ENCODE measurements at places on chromosomes 5 and 9.
A peak's percentile ranks its signal among the peaks of the same experiment; 100 is the strongest.

GRCh38 chr9:77939149-77939668, 92.4 kb downstream of the GNAQ start:
- DNase-seq, result no peak

DNA sequence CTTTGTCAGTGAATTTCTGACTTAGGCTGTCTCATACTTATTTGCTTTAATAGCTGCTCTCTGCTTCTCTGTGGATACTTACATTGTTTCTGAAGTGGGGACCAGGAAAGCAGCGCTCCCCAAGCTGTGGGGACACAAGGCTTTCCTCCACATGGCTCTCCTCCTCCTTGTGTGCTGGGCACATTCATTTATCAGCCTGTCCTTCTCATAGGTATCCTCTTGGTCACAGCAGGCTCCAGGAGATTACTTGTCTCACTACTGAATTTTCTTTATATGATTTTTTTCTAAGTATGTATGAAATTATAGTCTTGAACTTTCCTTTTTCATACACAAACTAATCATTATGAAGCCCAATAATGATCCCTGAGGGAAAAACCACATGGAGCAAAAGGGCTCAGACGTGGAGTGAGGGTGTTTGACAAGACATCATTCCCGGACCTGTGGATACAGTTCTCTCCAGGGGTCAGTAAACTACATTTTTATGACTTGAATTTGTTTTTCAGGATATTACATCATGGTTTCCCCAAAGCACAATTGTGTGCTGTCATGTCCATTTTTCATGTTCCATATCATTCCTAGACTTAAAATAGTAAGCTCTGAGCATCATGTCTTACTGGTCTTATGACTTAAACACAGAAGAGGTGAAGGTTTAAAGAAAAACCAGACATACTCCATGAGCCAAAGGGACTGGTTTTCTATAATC, 234.5 kb downstream of the PCSK1 start:
- no peak for DNase-seq

DNA sequence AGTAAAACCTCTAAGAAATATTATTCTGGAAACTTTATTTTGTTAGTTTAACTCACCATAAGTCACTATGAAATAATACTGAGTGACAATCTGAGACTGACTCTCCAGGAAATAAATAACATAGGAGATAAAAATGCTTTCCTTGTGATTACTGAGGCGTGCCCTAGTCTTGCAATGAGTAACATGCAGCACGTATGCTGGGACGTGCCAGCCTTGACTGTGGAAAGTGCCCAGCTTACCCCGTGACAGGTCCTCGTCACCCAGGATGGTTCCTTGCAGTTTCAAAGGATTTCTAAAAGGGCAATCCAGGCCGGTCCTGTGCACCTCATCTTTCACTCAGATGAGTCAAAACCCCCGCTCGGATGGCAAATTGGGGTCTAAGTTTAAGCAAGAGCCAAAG, 720.8 kb upstream of the ADAMTS16 start:
- no peak for DNase-seq

- DNase-seq, result no peak
Observed at GRCh38 chr9:37001459-37001858, 32.6 kb downstream of the PAX5 start.

- DNase-seq, result no peak
Observed at GRCh38 chr9:108836781-108837180, 19.0 kb downstream of the ACTL7B start.

GRCh38 chr9:114035221-114035844, 42.8 kb downstream of the AMBP start:
- DNase-seq, result no peak

GRCh38 chr5:128264564-128265360, 181.2 kb downstream of the SLC12A2 start:
- DNase-seq, result no peak

GRCh38 chr5:121945261-121945660, 16.5 kb upstream of the SRFBP1 start:
- DNase-seq, result no peak

DNA sequence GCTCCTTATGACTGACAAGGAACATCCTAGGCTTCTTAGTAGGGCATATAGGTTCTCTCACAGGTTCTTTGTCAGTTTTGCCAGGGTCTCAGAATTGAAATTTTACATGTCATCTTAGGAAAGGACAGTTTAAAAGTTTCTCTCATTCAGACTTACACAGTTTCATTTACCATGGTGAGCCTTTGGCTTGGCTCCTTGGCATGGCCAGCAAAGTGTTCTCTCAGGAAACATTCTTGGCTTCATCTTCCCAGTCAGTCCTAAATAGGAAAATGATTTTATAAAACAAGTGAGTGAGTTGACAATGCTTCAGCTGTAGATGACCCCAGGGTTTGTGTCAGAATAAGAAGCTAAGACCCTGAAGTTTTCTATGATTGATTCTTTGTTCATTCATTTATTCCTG, 191.6 kb downstream of the PCSK5 start:
- no peak for DNase-seq

- no peak for DNase-seq
Observed at GRCh38 chr9:79639354-79639753, 67.6 kb downstream of the TLE4 start.

- DNase-seq, result no peak
Observed at GRCh38 chr9:129162497-129163197, 15.4 kb downstream of the IER5L start.

DNA sequence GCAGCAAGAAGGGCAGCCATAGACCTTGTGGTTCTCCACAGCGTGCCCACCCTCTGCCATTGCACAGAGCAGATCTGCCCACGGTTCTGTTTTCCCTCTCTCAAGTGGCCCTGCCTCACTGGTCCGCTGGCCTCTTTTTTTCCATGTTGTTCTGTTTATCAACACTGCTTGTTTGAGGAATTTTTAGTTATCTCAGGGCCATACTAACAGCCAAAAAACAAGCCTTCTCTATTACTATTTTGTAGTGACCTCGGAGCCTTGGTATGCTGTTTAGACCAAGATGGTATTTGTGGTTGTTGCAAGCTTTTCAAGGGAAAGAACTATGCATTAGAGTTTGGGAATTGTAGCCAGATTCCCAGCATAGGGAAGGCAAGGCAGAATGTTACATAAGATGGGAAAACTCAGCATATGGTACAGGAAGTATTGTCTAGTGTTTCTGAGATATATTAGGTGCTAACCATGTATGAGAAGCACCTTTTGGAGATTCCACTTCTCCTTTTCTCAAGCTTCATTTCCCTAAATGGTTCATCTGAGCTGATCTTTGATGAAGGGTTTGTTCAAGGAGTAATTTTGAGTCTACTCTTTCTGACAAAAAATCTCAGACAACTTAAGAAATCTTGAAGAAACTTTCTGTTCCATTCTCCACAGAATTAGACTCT, 54.3 kb downstream of the NUP214 start:
- peak; percentile 60 for DNase-seq

- no peak for DNase-seq
Observed at GRCh38 chr5:95850391-95850894, 27.9 kb upstream of the GLRX start.

DNA sequence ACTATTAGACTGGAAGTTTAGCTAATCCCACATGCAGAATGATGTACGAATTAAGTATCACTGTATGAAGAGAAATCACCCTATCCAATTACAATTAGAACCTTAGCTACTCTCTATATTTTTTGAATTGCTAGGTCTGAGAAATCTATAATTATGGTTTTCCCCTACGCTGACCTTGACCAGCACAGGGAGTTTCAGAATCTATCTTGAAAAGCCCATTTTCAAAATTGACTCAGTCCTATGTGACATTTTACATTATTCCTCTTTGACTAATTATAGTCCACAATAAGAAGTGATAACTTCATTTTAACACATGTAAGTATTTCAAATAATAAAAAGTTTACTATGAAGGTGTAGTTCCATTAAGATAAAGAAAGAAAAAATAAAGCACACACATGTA, 21.5 kb downstream of the NUDT12 start:
- no peak for DNase-seq

GRCh38 chr5:135458356-135458755, 6.2 kb upstream of the TIFAB start:
- no peak for DNase-seq

- DNase-seq, result no peak
Observed at GRCh38 chr5:111589316-111589715, 77.0 kb upstream of the STARD4 start.

DNA sequence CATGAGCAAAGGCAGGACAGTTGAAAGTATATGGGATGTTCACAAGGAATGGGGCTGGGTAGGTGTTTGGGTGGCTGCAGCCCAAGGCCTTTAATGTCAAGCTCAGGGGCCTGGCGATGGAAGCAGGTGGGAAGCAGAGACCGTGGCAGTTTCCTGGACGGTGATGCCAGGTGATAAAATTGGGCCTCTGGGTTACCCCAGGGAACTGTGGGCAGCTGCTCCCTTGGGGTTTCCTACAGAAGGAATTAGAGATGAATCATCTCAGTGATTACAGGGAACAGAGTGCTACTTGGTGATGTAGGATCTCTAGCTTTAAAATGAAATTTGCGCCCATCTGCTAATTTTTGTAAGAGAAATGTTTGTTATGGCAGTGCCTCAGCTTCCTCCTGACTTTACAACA, 39.2 kb downstream of the TSTD2 start:
- DNase-seq, result no peak

DNA sequence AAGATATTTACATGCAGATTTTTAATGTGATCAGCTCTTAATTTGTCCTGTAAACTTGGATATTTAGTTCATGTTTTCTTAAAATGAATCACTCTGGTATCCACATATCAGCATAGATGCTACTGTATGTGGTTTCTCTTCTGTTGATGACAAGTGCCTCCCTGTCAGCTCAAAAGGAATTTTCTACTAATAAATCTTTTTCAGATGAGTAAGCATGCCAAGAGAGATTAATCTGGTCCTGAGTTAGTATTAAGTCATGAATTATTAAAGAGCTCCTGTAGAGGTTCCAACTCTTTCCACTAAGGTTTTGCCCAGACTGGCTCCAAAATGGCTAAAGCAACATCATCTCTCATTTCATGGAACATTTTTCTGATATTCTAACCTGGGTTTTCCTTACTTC, 129.2 kb downstream of the GOLPH3 start:
- peak; percentile 55 for DNase-seq

GRCh38 chr5:39755986-39756385, 331.2 kb upstream of the DAB2 start:
- DNase-seq, result peak; percentile 71

DNA sequence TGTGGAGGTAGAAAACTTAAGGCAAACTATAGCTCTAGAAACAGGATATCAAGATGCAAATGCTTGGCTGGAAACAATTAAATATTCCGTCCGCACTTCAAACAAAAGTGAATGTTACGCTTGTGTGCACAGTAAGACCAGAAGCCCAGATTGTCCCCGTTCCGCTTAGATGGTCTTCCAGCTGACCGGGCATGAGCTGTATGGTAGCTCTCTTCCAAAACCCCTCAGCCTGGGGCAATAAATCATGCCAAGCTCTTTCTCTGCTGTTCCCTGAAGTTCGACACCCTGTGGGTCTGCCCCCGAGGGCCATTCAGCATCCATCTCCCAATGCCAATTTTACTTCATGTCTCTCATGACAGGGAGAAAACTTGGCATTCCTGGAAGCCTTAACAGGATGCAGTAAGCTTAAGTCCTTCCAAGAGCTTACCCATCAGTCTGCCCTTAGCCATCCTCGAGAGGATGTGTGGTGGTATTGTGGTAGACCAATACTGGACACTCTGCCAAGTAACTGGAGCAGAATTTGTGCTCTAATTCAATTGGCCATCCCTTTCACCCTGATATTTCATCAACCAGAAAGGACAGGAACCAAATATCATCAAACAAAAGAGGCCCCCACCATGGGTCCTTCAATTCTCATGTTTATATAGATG, 70.7 kb upstream of the RANBP6 start:
- DNase-seq, result no peak

- DNase-seq, result no peak
Observed at GRCh38 chr5:88956416-88956815, 73.4 kb upstream of the MEF2C start.

- peak; percentile 77 for DNase-seq
Observed at GRCh38 chr5:32027717-32028458, 146.2 kb downstream of the GOLPH3 start.

- DNase-seq, result no peak
Observed at GRCh38 chr5:124648902-124649467, 97.5 kb downstream of the ZNF608 start.

- no peak for DNase-seq
Observed at GRCh38 chr5:145025775-145026174, 809.4 kb downstream of the PRELID2 start.

DNA sequence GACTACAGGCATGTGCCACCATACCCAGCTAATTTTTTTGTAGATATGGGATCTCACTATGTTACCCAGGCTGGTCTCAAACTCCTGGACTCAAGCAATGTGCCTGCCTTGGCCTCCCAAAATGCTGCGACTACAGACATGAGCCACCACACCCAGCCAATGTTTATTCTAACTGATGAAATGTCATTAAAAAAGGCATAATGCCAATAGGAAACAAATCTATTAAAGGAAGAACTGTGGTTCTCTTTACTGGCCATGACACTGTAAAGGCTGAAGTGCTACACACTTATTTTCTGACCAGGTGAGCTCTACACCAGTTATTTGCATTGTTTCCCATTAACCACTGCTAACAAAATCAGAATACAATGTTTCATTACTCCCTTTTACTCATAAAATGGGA, 106.0 kb downstream of the STRBP start:
- DNase-seq, result no peak

DNA sequence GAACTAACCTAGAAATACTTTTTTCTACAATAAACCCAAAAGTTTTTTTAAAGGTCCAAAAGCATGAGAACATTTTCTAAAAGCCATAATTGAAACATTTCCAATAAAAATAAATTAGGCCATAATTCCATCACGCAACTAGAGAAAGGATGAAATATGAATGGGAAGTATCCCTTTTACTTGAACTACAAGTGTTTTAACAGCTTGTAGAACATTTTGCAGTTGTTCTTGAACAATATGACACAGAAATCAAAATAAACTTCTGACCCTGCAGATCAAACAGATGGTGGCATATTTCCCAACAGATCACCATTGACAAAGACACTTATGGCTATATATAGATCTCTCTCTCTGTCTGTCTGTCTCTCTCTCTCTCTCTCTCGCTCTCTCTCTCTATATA, 624.4 kb downstream of the PSAT1 start:
- DNase-seq, result no peak

Measured in ACHN (cell line).